Endothelial cell of coronary artery (primary cell): ENCODE measurements at places on chromosomes 4 and X. TPM values are rescaled to one million over a fixed set of nuclear protein-coding genes. Genes with fewer than 3 reads are reported as not detected.

SHOX gene
- total RNA-seq = not detected in 2 replicates

ANKRD50 gene
- total RNA-seq = 68.3 and 160 TPM in 2 replicates

ADH1B gene
- 0.09 and 0.47 TPM in 2 replicates for total RNA-seq

PYURF gene
- 97.8 and 103 TPM in 2 replicates for total RNA-seq

SUPT20HL1 gene
- total RNA-seq = not detected in 2 replicates

SMR3B gene
- not detected in 2 replicates for total RNA-seq

TBC1D9 gene
- total RNA-seq = 55.7 and 58.6 TPM in 2 replicates

STOX2 gene
- total RNA-seq = 0.09 and 0.38 TPM in 2 replicates

HS6ST2 gene
- 0.09 and 0.36 TPM in 2 replicates for total RNA-seq

GAGE12F gene
- total RNA-seq = not detected in 2 replicates

USP46 gene
- 11.8 and 12.4 TPM in 2 replicates for total RNA-seq

CSN1S1 gene
- total RNA-seq = not detected in 2 replicates

EFHC2 gene
- not detected in 2 replicates for total RNA-seq

CCDC149 gene
- 9.3 and 11.6 TPM in 2 replicates for total RNA-seq

GPC3 gene
- total RNA-seq = not detected in 2 replicates

HPRT1 gene
- total RNA-seq = 14.8 and 33.0 TPM in 2 replicates

ARMCX1 gene
- total RNA-seq = 24.6 and 38.5 TPM in 2 replicates

HTR2C gene
- total RNA-seq = not detected in 2 replicates

DGKK gene
- not detected in 2 replicates for total RNA-seq

CXCL10 gene
- 0.09 TPM in 2 replicates for total RNA-seq

NPFFR2 gene
- 0.54 and 0.66 TPM in 2 replicates for total RNA-seq

COPS4 gene
- total RNA-seq = 60.6 and 71.0 TPM in 2 replicates

HHIP gene
- 143 and 260 TPM in 2 replicates for total RNA-seq

NOA1 gene
- total RNA-seq = 15.2 and 18.7 TPM in 2 replicates

ATP2B3 gene
- total RNA-seq = under 0.01 TPM in 2 replicates

UGT2B7 gene
- not detected in 2 replicates for total RNA-seq

TKTL2 gene
- total RNA-seq = not detected in 2 replicates

USP51 gene
- total RNA-seq = 0.75 and 0.90 TPM in 2 replicates

TCEAL2 gene
- total RNA-seq = not detected in 2 replicates

THAP6 gene
- total RNA-seq = 3.5 and 7.8 TPM in 2 replicates

IL2 gene
- total RNA-seq = not detected in 2 replicates

BMX gene
- total RNA-seq = 148 and 192 TPM in 2 replicates

SYTL5 gene
- total RNA-seq = 0.09 TPM in 1 of 2 replicates, not detected in the other

ARX gene
- total RNA-seq = not detected in 2 replicates
